ENCODE measurements at places on chromosomes 6 and 20.

- DNase-seq = no peak
Measured at GRCh38 chr6:113645986-113646385, 211.2 kb upstream of the MARCKS start.

DNA sequence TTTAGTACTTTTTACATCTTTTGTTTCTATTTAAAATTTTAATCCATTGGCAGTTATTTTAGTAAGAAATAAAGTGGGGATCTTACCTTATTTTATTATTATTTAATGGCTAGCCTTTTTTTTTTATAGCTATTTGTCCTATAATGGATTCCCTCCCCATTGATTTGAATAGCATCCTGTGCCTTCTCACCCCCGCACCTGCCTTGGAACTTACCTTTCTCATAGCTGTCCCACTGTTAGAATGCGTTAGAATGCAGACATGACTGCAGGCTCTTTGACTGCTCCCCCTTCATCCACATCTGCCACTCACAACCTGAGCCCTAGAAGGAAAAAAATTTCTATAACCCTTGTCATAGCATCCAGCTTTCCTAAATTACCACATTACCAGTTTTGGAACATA is 9.1 kb downstream of the PKIB start:
- no peak for DNase-seq

DNA sequence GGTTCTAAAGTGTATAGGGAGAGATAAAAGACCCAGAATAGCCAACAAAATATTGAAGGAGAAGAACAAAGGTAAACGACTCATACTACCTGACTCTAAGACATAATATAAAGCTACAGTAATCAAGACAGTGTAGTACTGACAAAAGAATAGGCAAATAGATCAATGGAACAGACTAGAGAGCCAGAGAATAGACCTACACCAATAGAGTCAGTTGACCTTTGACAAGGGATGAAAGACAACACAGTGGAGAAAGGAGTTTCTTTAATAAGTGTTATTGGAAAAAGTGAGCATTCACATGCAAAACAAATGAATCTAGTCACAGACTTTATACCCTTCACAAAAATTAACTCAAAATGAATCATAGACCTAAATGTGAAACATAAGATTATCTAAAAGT is 96.4 kb downstream of the ISM1 start:
- DNase-seq = no peak

DNA sequence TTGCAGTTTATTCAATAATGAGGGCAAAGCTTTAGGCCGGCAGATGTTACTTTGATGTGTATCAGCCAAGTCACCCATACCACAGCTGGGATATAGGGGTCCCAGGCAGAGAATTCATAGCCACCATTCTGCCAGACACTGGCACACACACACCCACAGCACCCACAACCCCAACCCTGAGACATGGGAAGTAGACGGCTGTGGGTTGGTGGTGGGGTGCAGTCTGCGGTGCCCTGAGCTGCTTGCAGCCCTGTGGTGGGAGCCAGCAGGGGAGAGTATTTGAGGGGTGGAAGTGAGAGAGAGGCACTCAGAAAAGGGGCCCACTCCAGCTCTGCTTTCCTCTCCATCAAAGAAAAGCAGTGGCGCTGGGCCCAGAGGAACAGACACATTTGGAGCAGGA is 125.3 kb downstream of the FOXO3 start:
- DNase-seq = no peak

- DNase-seq = no peak
Measured at GRCh38 chr6:142728364-142728763, 216.6 kb downstream of the HIVEP2 start.

- DNase-seq = no peak
Measured at GRCh38 chr20:37991157-37991866, 41.9 kb downstream of the TTI1 start.

GRCh38 chr6:158046201-158047126 is 64.8 kb downstream of the SYNJ2 start:
- no peak for DNase-seq

GRCh38 chr20:53608071-53608455 is 14.4 kb upstream of the ZNF217 start:
- DNase-seq = no peak

DNA sequence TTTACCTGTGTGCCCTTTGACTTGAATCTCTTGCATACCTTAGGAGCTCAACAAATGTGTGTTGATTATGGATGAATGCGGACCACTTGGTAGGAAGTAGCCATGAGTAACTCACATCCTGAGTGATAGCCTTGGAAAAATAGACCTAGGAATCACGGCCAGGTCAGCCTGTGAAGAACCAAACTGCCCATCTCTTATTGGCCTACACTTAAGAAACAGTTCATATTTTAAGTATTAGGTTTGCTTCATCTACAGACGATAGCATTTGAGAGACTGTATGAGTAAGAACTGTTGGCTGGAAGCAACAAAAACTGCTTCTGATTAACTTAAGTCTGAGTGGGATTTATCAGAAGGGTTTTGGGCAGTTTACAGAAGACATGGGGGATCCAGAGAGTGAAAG is 320.1 kb upstream of the PRND start:
- no peak for DNase-seq

DNA sequence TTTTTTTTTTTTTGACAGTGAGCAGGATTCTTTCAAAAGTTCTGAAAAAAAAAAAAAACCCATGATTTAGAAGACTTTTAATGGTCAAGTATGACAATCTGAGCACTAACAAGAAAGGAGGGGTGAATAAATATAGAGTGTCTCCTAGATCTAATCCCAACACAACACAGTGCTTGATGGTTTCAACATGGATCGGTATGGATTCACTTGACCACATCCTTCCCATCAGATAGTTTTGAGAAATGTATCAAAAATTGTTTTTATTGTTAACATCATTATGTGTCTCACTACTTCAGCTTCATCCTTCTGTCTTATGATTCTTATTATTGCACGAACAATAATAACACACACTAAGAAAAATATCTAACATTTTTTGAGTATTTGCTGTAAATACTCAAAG is 21.0 kb downstream of the KIF13A start:
- DNase-seq = no peak

DNA sequence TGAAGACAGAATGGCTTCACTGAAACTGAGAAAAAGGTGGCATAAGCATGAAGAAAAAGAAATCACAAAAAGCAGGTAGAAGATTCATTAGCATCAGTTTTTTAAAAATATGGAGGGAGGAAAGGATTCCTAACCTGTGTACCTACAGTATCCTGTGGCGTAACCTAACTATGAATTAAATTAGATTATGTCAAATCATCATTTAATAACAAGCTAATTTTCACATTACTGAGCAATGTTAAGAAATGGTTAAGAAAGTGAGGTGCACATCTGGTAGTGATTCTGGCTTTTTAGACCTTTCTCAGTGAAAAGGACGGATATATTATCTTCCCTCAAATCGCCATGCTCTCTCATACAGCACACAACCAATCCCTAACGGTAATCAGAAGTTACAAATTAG is 12.5 kb downstream of the CD164 start:
- no peak for DNase-seq

DNA sequence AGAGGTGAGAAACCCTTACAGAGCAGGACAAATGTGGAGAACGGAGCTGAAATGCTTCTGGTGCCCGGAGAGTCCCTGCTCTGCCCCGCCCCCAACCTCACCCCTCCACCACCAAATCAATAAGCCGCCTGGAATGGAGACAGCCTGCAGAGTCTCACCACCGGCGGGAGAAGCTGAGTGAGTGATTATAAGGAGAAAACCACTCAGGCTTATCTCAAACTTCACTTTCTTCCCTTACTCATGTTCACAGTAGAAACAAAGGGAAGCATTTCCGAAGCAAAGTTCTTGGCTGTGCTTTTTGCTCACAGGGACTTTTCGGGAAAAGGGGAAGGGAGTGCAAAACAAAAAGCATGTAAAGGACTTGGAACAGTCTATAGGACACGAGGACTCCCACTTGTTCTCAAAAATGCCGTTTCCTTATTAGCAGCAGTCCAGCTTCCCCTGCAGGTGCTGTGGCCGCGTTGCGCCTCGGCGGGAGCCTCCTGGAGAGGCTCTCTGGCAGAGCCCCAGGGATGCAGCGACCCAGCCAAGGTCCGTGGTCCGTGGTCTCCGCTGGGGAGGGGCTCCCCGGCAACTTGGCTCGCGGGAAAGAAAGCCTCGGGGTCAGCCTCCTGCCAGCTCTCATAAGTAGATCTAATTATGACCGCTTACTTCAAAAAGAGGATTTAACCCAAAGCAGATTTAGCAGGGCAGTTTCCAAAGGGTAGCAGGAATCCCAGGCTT is 64.8 kb upstream of the TMEM30A start:
- DNase-seq = no peak

- DNase-seq = no peak
Measured at GRCh38 chr20:3981132-3981452, 34.3 kb downstream of the RNF24 start.

GRCh38 chr6:64146876-64147275 is 511.3 kb downstream of the PHF3 start:
- no peak for DNase-seq

DNA sequence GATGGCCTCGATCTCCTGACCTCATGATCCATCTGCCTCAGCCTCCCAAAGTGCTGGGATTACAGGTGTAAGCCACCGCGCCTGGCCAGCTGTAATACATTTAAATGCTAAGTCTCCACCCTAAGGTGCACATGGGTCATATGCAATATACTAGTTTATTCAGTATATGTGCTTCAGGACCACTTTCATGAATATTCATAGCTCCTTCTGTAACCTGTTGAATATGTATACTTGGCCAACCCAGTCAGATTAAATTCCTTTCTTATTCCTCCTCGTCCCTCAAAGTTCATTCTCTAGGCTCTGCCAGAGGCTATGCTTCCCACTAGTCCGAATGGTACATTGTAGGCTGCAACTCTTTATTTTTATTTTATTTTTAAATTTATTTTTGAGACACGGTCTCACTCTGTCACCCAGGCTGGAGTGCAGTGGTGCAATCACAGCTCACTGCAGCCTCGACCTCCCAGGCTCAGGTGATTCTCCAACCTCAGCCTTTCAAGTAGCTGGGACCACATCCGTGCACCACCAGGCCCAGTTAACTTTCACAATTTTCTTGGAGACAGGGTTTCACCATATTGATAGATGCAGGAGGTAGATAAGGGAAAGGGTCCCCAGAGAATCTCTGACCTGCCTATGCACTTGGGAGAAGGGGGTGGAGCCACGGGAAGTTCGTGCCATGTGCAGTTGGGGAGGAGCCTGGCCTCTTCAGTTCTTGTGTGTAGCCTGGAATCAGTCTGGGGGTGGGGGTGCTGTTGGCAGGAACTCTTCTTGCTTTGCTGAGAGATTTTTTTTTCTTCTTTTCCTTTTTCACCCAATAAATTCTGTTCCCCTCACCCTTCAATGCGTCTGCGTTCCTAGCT is 41.3 kb upstream of the DDR1 start:
- DNase-seq = no peak

DNA sequence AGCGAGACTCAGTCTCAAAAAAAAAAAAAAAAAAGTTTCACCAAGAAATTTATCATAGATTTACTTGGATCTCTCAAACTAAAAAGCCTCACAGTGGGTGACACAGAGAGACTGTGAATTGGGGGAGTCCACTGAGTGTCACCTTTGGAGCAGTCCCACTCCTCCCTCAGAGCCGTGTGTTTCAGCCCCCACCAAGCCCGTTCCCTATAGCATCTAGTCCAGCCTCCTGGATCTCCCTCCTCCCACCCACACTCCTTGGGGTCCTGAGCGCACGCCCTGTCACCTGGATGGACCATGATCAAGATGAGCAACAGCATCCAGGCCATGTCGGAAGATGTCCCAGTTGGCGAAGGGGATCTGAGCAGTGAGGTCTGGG is 422 bp downstream of the NCR3 start:
- DNase-seq = no peak

DNA sequence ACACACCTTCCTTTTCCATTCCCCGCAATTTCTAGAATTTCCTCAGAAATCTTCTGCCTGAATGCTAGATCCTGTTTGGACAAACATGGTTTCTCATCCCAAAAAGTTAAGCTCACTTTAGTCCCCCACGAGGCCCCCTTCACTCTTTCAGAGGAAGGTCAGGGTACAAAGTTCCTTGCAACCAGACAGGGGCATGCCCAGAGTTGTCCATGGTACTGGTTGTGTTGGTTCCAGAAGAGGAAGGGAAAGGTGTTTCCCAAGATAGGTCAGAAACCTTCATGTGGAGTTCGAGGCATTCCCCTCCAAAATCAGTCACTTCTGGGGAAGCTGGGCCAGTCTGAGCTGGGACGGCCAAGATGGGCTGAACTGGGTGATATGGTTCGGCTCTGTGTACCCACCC is 167.6 kb upstream of the MAFB start:
- DNase-seq = no peak

DNA sequence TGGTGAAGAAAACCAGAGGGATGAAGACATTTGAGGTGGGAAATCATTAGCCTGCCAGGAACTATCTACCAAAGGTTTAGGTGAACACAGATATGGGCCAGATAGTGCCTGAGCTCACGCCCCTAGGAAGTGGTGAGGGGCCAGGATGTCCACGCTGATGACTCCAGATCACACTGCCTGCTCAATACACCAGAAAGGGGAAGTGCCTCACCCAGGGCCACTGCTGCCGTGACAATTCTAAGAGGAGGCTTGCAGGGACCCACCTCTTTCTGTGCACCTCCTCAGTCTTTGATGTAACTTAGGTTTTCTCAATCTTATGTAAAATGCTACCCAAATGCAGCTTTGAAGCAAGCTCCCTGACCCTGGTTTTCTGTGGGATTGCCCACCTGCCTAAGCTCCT is 5.4 kb upstream of the RAB44 start:
- DNase-seq = no peak

- no peak for DNase-seq
Measured at GRCh38 chr6:132893772-132894490, 79.6 kb downstream of the RPS12 start.

- DNase-seq = no peak
Measured at GRCh38 chr20:11989018-11989771, 71.5 kb downstream of the BTBD3 start.

DNA sequence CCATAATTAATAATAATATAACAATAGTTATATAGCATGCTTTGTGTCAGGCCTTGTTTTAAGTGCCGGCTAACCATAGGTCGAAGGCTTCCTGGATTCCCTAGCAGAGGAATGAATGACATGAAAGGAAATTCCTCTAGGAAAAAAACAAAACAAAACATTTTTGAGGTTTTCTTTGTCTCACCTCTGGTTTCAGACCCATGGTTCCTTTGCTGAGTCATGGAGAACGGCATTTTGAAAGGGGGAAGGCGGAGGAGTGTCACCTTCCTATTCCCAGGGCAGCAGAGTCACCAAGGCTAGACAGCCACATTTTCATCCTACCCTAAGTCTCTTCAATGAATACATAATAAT is 25.3 kb upstream of the CCND3 start:
- no peak for DNase-seq
